Psoas muscle (tissue), 8 donors: ENCODE measurements at places on chromosomes 6 and 20. TPM values are rescaled to one million over a fixed set of nuclear protein-coding genes. Genes with fewer than 3 reads are reported as not detected.
A peak's percentile ranks its signal among the peaks of the same experiment; 100 is the strongest.

Gene BHLHE23
- total RNA-seq: not detected

Gene BYSL
- 47.5 TPM for total RNA-seq

Gene RAMACL
- total RNA-seq: 0.68 TPM

Gene C20orf141
- not detected for total RNA-seq

Gene RCAN2
- total RNA-seq: 32.2 TPM

Gene HSPA12B
- 9.7 TPM for total RNA-seq

Gene LATS1
- total RNA-seq: 15.5 TPM

Gene NOTCH4
- total RNA-seq: 16.6 TPM

Gene SLCO4A1
- 12.8 TPM for total RNA-seq

Gene SLC22A7
- not detected for total RNA-seq

- no peak for DNase-seq
Observed at GRCh38 chr20:25308083-25308491, 60.2 kb downstream of the PYGB start.

DNA sequence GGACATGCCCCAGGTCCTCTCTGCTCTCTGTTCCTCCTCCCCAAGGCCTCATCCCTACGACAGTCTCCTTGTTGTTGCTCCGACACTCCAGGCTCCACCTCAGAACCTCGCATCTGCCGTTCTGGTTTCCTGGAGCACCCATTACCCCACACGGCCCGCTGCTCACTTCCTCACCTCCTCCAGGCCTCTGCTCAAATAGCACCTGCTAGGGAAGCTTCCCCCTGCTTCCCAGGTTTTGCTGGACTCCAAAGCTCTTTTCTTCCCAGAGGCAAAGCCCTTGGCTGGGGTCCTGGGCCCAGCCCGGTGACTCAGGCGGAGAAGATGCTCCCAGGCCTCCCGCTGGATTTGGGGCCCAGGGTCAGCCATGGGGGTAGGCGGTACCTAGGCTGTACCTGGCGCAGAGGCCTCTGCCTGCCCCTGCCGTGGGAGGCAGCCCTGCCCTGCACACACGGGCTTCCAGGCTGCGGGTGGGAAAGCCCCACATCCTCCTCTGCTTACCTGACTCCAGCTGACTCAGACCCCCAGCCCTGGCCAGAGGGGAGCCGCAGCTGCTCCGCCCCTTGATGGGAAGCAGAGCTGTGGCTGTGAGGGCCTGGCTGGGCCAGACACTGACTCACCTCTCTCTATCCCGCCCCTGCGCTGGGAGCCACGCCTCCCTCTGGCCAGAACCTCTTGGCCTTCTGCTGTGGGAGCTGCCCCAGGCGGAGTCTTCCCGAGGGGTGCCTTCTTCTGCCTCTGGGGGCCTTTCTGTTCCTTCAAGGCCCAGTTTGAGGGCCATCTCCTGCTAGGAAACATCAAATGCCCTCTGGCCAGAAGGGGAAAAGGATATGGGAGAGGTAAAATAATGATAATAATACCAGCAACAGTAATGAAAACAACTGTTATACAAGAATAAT lies 130.5 kb downstream of the CEBPB start:
- DNase-seq: peak; percentile 91

- no peak for DNase-seq
Observed at GRCh38 chr6:159800141-159800865, at the start of gene PNLDC1. TSS of gene PNLDC1 (plus strand) at chr6:159800276. CDS start at chr6:159800308, 32 bp downstream.

GRCh38 chr20:58553841-58554240 lies 38.6 kb upstream of the APCDD1L start:
- peak; percentile 54 for DNase-seq

- no peak for DNase-seq
Observed at GRCh38 chr6:8905757-8906156, 470.4 kb upstream of the SLC35B3 start.

GRCh38 chr6:167998215-167998614 lies 744 bp downstream of the KIF25 start:
- DNase-seq: no peak

- DNase-seq: no peak
Observed at GRCh38 chr6:161829291-161829729, 555.4 kb upstream of the AGPAT4 start.

GRCh38 chr6:39298061-39298460 lies 16.2 kb downstream of the KCNK17 start:
- DNase-seq: peak; percentile 43

GRCh38 chr6:36249536-36249935 lies 20.3 kb upstream of the PNPLA1 start:
- no peak for DNase-seq

- no peak for DNase-seq
Observed at GRCh38 chr20:8212286-8212685, 80.2 kb downstream of the PLCB1 start.

DNA sequence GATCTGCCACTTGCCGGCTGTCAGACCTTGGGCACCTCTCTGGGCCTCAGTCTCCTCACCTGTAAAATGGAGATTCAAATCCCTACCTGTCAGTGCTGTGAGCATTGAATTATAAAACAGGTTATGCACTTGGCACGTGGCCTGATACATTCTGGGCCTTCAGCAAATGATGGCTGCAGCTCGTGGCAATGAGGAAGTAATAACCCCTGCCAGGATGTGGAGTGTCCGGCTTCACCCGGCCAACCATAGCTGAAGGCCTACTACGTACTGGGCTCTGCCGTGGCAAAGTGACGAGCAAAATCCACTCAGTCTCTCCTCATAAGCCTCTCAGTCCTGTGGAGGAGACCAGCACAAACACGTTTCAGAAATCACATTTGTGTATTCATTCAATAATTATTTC lies 10.9 kb upstream of the VSTM2L start:
- no peak for DNase-seq

DNA sequence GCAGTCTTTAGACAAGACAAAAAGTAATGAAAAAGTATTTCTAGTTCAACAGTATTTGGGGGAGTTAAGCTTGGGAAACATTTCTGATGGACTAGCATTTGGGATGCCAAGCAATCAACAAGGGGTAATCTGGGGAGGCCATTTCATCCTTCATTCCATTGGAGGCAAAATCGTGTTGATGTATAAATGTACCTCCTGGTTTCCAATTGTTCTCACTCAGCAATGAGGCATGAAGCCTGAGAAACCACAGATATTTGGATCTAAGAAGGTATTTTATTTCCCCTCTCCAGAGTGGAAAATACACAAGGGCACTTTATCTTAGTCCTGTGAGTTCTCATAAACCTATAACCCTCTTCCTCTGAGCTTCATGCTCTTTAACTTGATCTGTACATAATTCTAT lies 68.2 kb downstream of the TBX18 start:
- DNase-seq: no peak

DNA sequence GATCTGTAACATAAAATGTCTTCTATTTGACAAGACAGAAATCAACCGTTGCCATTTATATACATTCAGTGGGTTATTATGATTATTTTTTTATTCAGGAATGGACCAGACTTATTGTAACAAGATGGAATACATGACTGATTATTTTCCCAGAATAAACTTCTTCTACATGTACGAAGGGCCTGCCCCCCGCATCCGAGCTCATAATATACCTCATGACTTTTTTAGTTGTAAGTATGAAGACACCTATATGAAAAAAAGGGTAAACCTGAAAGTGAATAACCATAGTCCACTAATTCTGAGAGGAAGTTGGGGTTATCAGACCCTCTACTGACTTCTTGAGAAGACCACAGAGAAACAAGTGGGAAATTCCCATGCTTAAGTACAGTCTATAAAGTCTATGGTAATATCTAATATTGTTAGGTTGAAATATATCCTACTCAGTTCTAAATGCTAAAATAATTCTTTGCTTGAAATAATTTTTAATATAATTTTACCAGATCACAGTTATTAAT lies 15.9 kb downstream of the OR2A4 start:
- DNase-seq: no peak

GRCh38 chr6:141752677-141753076 lies 380.0 kb upstream of the GJE1 start:
- DNase-seq: no peak

DNA sequence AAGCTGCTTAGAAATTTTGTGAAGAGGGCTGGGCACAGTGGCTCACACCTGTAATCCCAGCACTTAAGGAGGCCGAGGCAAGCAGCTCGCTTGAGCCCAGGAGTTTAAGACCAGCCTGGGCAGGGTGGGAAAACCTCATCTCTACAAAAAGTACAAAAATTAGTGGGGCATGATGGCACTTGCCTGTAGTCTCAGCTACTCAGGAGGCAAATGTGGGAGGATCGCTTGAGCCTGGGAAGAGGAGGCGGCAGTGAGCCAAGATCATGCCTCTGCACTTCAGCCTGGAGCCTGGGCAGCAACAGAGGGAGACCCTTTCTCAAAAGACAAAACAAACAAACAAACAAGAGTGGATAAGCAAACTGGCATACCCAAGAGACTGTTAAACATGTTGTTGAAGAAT lies 308.3 kb upstream of the ADGRB3 start:
- DNase-seq: no peak

- no peak for DNase-seq
Observed at GRCh38 chr6:42401613-42401951, 50.1 kb downstream of the TRERF1 start.

- no peak for DNase-seq
Observed at GRCh38 chr6:106973018-106973835, 1.3 kb downstream of the CD24 start.

DNA sequence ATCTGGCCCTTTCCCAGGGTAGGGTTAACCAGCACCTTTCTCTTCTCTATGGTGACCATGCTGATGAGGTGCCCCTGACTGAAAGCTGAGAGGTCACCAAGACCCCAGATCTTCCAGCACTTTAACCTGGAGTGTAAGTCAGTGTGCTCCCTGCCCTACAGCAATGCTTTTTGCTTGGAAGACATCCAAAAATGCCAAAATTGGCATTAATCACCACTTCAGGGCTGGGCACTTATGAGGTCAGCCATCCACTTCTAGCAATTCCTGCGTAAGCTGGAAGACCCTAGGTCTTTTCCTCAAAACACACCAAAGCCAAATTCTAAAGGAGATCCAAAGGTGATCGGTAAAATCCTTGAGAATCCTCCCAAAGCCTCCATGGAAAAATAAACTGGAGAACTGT lies 81.2 kb upstream of the LOC128125822 start:
- DNase-seq: no peak

GRCh38 chr6:122677406-122677805 lies 67.2 kb downstream of the PKIB start:
- DNase-seq: no peak

- no peak for DNase-seq
Observed at GRCh38 chr6:149890629-149891045, 7.3 kb downstream of the RAET1E start.

GRCh38 chr6:132607544-132608233 lies 16.4 kb downstream of the TAAR2 start:
- no peak for DNase-seq

DNA sequence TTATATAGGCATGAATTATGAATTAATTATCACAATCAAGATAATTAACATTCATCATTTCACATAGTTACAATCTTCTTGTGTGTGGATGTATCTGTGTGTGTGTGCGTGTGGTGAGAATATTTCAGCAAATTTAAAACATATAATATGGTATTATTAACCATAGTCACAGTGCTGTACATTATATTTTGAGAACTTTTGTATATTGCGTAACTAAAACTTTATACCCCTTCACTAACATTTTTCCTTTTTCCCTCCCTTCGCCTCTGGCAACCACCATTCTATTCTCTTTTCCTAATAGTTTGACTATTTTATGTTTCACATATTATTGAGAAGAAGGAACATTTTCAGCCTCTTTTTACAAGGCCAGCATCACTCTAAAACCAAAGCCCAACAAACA lies 176.8 kb downstream of the HTR1B start:
- no peak for DNase-seq
